ENCODE measurements at places on chromosomes 11 and 22.
A peak's percentile ranks its signal among the peaks of the same experiment; 100 is the strongest.

DNA sequence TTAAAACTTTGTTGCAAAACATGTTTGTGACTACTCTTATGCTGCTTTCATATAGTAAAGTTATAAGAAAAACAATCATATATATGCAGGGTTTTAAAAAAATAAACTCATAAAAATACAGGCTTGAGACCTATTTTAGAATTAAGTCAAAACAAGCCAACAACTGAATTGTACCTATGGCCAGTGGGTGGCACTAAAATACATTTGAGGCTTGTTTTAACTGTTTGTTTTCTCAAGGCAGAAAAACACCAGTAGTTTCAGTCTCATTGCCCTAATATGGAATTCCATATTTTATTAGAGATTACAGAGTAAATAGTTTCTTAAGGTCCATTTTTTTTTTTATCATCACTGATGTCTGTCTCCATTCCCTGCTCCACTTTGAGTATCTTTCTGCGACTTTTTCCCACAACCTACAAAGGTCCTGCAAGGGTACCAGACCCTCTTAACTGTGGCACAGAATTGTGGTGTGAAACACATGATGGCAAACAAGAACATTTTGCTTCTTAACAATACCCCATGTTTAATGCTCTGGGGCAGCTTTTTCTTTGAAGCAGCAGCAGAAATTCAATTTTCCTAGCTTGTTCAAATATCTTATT, 8.5 kb upstream of the CCDC89 start:
- peak; percentile 47 for DNase-seq
- H3K27me3 ChIP-seq = no peaks in the 10 kb centered on the region
- no peaks in the 10 kb centered on the region for H3K4me1 ChIP-seq
- peaks cover 61% of the 10 kb centered on the region for H3K36me3 ChIP-seq
- H3K27ac ChIP-seq = peak overlapping the region; percentile 26

DNA sequence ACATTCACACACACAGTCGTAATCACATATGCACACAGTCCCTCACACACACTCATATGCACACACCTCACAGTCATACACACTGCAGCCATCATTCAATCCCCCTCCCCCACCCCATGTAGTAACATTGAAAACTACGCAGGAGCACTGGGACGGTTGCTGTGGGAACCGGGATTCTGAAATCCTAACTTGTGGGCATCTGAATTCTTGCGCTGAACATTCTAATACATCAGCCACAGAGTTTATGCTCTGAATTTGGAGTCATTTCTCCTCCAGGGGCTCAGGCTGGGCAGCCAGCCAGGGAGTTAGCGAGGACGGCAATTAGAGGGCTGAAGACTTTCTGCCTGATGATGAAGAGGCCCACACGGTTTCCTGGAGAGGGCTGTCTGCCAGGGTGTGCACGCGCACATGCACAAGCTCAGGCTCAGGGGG, 32.7 kb downstream of the CD6 start:
- H3K4me3 ChIP-seq = no peak overlapping the region
- peaks cover 18% of the 10 kb centered on the region for H3K4me1 ChIP-seq
- no peak for DNase-seq
- H3K36me3 ChIP-seq = no peaks in the 10 kb centered on the region
- no peak overlapping the region for H3K27ac ChIP-seq

DNA sequence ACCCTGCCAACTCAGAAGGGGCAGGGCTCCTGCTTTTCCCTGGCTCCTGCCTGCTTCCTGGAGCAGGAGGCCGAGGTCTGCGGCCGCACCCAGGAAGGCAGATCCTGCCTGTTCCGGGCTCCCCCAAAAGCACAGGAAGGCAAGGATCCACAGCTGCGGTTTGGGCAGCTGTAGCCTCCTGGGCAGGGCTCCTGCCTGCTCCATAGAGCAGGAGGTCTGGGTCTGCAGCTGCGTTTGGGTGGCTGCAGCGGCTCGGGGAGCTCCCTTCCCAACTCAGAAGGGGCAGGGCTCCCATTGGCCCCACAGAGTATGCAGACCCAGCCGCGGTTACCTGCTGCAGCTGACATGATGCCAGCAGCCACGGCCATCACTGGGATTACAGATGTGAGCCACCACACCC, 5.5 kb downstream of the UPK2 start:
- no peaks in the 10 kb centered on the region for H3K4me1 ChIP-seq
- no peak overlapping the region for H3K27ac ChIP-seq
- H3K27me3 ChIP-seq = peaks cover 31% of the 10 kb centered on the region
- no peaks in the 10 kb centered on the region for H3K36me3 ChIP-seq

DNA sequence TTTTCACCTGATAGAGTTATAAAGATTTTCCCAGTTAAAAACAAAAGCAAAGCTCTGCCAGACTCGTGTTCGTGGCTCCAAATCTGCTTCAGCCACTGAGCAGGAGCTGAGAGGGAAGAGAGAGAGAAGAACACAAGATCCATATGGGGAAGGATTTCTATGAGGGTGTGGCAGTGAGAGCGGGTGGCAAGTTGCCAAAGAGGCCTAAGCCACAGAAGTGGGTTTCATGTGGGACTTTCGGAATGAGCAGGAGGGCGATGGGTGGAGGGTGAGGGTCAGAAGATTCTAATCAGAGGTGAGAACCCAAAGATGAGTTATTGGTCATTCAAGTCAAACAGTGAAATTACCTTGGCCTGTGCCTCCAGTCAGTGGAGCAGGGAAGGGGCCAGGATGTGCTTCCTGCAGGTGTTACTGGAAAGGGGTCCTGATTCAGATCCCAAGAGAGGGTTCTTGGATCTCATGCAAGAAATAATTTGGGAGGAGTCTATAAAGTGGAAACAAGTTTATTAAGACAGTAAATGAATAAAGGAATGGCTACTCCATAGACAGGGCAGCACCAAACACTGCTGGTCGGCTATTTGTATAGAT, 40.5 kb upstream of the TOP3B start:
- H3K27ac ChIP-seq = no peak overlapping the region
- H3K36me3 ChIP-seq = no peaks in the 10 kb centered on the region
- H3K4me3 ChIP-seq = no peak overlapping the region
